ENCODE measurements at places on chromosomes 4 and X.

DNA sequence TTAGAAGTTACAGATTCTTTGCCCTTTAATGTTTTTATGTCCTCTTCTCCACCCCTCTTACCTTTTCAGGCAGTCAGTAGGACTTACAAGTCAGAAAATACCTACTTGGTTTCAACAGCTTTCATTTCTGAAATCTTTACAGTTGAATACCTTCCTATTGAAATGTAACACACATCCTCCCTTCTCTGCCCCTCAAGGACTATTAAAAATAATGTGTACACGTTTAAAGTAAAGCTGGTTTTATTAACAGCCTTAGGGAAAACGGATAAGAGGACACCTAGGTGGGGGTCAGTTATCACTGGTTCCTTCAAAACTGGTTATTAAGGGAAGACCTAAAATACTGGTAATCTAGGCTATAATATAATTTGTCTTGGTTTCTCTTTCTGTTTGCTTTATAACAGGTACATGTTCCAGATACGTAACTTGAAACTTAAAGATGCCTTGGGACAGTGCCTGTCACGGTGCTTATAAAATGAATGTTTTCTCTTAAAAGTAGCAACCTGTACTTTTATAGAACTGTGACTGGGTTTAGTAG lies 1.8 kb downstream of the CCSER1 start:
- DNase-seq: no peak

- peak; percentile 78 for DNase-seq
These were observed at the start of gene VAMP7 for GRCh38 chrX:155881158-155881993. TSS of gene VAMP7 (plus strand) at chrX:155881345. CDS start at chrX:155889467, 8,122 bp downstream.

GRCh38 chr4:78642934-78643333 lies 91.4 kb downstream of the ANXA3 start:
- DNase-seq: no peak

DNA sequence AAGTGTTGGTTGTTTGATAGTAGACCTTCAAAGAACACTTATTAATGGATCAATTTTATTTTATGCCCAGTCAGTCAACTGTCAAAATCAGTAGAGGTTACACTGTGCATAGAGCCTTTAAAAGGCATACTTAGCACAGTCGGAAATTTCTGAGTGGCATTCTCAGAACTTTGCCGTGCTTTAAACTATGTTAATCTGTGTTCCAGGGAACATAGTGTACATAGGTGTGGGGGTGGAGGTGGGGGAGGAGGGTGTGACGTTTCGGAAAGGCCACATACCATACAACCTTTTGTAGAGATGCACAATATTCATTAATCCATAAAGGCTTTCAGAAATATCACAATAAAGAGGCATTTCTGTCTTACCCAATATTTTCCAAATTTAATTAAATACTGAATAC lies 75.8 kb downstream of the RS1 start:
- DNase-seq: no peak

DNA sequence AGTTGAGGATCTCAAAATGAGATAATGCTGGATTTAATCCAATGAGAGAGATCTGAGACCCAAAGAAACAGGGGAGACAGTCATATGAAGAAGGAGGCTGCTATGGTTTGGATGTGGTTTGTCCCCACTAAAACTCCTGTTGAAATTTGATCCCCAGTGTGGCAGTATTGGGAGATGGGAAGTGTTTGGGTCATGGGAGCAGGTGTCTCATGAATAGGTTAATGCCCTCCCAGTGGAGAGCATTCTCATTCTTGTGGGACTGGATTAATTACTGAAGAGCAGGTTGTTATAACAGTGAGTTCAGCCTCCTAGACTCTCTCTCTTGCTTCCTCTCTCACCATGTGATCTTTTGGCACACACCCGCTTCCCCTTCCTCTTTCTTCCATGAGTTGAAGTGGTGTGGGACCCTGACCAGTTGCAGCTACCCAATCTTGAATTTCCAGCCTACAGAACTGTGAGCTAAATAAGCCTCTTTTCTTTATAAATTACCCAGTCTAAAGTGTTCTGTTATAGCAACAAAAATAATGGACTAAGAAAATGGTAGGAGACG lies 70.3 kb downstream of the PPEF2 start:
- DNase-seq: no peak

DNA sequence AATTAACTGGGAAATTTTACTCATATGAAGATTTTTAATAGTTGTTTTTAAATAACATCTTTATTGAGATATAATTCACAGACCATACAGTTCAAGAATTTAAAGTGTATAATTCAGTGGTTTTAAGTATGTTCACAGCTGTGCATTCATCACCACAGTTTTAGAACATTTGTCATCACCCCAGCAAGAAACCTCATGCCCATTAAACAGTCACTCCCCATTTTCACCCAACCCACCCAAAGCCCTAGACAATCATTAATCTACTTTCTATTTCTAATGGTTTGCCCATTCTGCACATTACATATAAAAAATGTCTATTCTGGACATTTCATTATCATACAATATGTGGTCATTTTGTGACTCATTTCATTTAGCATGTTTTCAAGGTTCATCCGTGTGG lies 2.8 kb downstream of the UPRT start:
- DNase-seq: no peak

- DNase-seq: no peak
These were observed 4.4 kb downstream of the SLITRK2 start for GRCh38 chrX:145821898-145822571.

- no peak for DNase-seq
These were observed 255.3 kb upstream of the NRK start for GRCh38 chrX:105567082-105567481.

- DNase-seq: no peak
These were observed 224.1 kb upstream of the FGF16 start for GRCh38 chrX:77223046-77223445.

GRCh38 chrX:15903186-15903681 lies 48.6 kb upstream of the AP1S2 start:
- no peak for DNase-seq

- no peak for DNase-seq
These were observed 58.4 kb downstream of the AMELX start for GRCh38 chrX:11351375-11352295.

GRCh38 chr4:186557486-186557885 lies 2.1 kb upstream of the MTNR1A start:
- DNase-seq: no peak

DNA sequence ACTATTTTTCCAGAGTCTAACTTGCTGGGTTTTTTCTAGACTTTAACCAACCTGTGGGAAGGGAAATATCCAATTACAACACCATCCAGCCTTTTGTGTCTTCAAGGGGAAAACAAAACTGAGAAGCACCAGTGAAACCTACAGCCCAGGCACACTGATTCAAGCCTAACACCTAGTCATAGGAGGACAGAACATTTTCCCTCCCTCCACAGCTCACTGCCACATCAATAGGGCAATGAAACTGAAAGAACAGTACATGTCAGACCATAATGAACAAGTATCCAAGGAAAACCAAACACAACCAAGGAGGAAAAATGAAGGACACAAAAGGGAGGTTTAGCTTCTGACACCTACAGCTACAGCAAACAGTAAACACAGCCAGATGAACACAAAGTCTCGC lies 17.6 kb downstream of the MAGEA8 start:
- no peak for DNase-seq

- no peak for DNase-seq
These were observed 15.8 kb downstream of the ATXN3L start for GRCh38 chrX:13304052-13304451.

DNA sequence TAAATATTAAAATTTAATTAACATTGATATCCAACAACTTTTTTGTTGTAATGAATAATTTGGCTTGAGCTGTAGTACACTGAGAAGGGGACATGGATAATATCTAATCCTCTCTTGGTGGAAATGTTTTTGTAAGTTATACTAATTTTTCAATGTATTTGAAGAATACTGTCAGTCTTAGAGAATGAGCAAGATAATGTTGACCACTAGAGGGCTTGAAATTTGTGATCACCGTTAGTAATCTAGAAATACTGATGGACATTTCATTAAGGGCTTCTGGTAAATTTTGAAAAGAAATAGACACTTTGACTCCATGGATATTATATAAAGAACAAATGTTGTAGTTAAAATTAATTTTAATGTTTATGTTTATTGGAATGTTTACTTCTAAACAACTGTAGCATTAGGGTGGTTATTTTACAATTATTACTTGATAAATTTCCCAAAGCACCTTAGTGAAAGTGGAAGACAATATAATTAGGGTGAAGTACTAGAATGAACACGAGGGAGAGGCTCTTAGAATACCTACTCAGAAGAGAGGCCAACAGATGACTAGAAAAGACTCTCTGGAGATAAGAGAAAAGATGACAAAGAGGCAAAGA lies 20.0 kb upstream of the CAMK2D start:
- DNase-seq: no peak

All from HepG2 (cell line).